LoVo (cell line): ENCODE measurements at places on chromosomes 1 and 21.

DNA sequence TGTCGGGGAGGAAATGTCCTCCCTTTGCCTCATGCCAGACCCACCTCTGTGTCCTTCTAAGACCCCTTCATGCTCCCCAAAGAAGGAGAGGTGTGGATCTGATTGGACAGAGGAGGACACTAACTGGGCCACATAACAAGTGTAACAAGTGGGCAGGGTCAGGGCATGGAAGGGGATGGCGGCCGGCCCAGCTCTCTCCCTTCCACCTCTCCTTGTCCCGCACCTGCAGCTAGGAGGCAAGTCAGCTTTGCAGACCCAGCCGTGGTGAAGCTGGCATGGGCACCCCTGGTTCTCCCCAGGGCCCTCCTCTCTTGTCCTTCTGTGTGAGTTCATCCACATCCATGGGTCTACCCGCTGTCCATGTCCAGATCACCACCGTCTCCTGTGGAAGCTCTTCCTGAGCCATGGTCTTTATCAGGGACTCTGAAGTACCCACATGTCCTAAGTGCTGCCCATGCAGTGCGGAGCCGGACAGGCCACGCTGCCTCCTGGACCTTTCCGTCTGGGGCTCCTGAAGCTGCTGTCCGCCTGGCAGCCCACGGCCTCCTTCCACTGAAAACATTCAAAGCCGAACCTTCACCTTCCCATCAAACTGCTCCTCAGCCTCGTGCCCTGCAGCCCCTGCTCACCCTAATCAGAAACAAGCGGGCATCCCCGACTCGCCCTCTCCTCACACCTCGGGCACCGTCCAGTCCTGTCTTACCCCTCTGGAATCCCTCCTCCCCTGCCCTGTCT, 460.5 kb downstream of the PTPRU start:
- no peak for DNase-seq

- DNase-seq: no peak
Observed at GRCh38 chr21:36555199-36555800, 75.4 kb upstream of the CLDN14 start.

DNA sequence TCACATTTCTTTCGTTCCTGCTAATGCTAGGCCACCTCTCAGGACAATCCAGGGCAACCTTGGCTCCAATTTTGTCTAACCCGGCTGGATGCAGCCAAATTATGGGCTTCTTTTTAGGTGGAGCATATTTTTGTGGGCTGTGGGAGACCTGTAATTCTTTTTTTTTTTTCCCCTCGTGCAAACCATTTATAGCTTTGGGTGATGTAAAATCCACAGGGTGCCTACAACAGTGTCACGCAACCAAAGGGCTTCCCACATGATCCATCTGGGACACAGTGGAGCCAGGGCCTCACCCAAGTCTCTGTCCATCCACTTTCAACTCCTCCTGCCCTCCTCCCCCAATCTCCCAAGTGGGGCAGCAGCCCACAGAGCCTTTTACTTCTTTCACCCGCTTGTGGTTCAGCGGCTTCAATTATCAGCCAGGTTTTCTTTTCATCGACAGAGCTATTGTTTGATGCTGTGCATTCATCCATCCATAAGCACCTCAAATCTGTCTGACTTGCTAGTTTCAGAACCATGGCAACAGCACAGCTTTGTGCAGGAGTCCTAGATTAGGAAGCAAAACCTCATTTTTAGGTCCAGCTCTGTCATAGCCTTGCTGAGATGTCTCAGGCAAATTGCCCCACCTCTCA, 10.0 kb upstream of the OVAAL start:
- DNase-seq: no peak

GRCh38 chr1:205262731-205263171, 35.0 kb downstream of the TMCC2 start:
- no peak for DNase-seq

DNA sequence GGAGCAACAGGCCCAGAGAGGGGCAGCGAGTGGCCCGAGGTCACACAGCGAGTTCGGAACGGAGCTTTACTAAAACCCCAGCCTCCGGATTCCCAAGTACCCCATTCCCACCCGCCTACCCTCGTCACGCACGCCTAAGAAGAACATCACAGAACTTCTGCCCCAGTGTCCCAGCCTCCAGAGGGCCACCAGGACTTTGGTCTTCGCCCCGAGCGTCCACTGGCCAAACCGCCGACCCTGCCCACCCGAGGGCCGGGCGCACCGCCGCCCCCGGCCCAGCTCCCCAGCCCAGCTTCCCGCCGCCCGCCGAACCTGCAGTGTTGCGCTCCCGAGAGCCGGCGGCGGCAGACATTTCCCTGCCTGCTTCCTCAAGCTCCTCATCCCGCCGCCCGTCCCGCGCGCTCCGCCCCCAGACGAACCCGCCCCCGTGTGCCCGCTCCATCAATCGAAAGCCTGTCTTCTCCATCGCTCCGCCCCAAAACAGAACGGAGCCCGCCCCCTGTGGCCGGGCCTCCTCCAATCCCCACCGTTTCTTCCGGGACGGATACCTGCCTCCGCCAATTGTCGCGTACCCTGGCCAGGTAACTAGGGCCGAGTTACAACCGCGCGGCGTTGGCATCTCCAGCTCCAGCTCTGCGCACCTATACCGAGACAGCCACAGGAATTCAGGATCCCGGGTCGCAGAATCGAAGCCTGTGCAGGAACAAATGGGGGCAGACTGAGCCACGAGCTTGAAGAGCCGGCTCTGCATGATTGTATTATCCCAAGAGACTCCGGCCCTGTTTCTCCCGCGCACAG, 15.3 kb downstream of the INPP5B start:
- DNase-seq: peak; percentile 98

GRCh38 chr1:53369034-53369750, 41.3 kb upstream of the LRP8 start:
- no peak for DNase-seq

DNA sequence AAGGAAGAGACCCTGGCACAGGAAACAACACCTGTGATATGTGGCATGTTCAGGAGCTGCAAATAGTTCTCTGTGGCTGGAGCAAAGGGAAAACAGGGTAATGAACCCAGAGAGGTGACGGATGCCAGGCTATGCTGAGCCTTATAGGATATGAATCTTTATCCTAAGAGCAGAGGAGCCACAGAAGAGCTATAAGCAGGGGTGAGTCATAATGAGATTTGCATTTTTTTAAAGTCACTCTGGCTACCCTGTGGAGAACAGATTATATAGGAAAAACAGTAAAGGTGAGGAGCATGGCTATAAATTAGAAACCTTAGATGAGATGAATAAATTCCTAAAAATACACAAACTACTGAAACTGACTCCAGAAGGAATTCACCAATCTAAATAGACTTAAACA, 12.8 kb upstream of the MPL start:
- no peak for DNase-seq

DNA sequence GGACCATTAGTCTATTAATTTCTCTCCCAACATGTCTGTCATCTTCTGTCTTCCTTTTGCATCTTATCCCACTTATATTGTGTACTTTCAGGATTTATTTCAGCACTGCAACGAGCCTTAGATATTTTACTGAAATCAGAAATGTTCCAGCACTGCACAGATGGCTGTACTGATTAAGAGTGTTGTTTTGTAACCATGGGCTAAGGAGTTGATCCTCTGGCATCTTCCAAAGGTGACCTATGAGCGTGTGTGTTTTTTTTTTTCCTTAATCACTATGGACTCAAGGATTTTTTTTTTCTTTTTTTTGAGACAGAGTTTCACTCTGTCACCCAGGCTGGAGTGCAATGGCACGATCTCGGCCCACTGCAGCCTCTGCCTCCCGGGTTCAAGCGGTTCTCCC, 7.1 kb upstream of the DDX59 start:
- DNase-seq: no peak

GRCh38 chr1:108208724-108209446, 8.7 kb upstream of the SLC25A24 start:
- no peak for DNase-seq

DNA sequence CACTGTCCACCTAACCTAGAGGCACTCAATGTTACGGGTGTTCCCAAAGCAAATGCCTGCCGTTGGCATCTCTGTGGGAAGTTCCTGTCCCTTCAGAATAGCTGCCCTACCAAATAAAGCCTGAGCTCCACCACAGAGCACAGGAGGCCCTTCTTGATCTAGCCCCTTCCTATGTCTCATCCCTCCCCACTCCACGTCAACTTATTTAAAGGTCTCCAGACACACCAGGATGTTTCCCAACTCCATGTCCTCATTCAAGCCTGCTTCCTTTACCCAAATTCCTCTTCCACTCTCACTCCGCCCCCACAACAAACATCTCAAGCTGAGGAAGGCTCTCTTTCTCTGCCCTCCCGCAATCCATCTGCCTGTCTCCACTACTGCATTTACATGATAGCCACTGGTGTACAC, 87.7 kb downstream of the TGFBR3 start:
- no peak for DNase-seq

DNA sequence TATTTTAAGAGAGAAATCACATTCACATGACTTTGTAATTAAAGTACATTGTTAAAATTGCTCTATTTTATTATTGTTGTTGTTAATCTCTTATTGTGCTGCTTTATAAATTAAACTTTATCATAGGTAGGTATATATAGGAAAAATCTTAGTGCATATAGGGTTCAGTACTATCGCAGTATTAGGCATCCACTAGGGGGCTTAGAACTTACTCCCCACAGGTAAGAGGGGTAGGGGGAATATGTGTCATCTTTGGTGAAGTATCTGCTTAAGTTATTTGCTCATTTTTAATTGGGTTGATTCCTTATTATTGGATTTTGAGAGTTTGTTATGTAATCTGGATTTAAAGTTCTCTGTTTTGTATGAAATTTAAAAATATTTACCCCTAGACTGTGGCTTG, 385.2 kb downstream of the DUSP10 start:
- DNase-seq: no peak

- peak; percentile 55 for DNase-seq
Observed at GRCh38 chr1:160830321-160831153, 32.1 kb downstream of the CD244 start.

DNA sequence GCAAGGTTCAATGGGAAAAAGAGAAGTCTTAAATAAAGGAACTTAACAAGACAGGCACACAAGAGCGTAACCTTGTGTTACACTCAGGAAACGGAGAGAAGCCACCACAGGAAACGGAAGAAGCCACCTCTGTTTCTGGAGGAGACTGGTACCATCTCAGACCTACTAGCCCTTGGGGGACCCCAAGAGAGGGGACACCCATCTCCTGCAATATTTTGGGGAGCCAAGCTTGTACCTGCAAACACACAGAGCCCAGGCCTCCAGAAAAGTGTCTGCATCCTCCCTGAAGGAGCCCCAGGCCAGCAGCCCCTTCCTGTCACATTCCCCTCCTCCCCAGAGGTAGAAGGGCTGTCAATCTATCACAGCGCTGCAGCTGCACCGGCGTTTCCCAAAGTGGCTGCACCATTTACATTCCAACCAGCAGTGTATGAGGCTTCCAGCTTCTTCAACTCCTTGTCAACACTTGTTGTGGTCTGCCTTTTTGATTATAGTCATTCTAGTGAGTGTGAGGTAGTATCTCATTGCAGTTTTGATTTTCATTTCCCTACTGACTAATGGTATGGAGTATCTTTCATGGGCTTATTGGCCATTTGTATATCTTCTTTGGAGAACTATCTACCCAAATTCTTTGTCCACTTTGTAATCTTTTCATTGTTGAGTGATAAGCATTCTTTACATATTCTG, 23.0 kb upstream of the PADI1 start:
- no peak for DNase-seq
